ENCODE measurements at places on chromosomes 13 and 19.

- no peak for DNase-seq
Measured at GRCh38 chr13:34803756-34804155, 138.3 kb upstream of the NBEA start.

- no peak for DNase-seq
Measured at GRCh38 chr13:43805681-43806128, 18.9 kb upstream of the ENOX1 start.

- DNase-seq: no peak
Measured at GRCh38 chr19:58332697-58333096, 5.9 kb downstream of the ZSCAN22 start.

DNA sequence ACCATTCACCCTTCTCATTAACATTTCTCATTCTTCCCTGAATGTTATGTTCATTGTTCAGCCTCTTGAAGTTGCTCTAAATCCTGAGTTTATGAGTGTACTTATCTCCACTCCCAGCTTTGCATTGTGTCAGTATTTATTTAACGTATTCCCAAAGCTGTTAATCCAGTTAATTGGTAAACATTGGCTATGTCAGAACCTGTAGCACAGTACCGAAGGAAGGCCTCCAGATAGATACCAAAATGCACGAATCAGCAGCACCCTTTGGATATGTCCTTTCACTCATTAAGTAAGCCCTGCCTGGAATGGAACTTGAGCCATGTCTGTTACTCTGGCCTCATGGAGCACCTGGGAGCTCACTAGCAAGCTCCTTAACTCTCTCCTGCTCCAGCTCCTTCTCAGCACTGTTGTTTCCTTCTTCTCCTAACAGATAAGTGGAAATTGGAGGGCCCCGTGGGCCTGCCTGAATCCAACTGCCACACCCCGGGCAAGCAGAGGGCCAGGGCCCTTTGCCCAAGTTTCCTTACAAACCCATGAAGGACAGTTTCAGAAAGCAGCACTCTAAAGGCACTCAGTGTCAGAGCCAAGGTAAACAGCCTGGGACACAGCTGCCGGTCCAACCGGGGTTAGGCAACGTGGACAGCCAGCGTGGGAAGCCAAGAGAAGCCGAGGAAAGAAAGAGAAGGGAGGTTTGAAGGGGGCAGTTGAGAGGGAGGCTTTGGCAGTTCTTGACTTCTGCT, 155.0 kb upstream of the SERP2 start:
- DNase-seq: peak; percentile 30

GRCh38 chr13:103066781-103067345, 646 bp upstream of the SLC10A2 start:
- no peak for DNase-seq

DNA sequence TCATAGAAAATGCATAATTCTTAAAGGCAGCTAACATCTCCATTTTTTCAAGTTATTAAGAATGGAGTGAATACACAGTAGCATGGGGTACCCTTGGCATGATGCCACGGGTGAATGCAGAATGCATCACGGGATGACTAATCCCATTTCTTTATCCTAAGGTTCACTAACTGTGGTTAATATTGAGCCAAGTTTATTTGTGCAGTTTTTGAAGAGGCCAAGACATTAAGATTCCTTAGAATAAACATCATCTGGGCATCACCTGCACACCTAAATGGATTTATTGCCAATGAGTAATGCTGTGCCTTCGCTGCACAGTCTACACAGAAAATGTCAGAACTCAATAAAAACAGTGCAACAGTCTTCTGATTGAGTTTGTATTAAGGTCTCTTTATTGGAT, 333.1 kb downstream of the GPC6 start:
- peak; percentile 43 for DNase-seq

- DNase-seq: no peak
Measured at GRCh38 chr13:79295906-79296706, 109.9 kb downstream of the RBM26 start.

DNA sequence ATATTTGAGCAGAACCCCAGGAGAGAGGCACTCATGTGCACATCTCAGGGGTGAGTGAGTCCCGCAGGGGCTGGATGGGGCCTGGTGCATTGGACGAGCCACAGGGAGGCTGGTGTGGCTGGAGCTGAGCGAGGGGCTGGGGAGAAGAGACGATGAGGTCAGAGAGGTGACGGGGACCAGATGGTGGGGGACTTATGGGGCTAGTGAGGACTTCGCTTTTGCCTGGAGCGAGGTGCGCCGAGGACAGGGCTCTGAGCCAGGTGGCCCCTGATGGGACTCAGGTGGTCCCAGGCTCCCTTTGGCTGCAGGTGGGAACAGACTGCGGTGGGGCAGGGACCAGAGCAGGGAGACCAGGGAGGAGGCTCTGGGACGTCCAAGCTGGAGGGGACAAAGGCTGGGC, 6.9 kb upstream of the FXYD3 start:
- no peak for DNase-seq

DNA sequence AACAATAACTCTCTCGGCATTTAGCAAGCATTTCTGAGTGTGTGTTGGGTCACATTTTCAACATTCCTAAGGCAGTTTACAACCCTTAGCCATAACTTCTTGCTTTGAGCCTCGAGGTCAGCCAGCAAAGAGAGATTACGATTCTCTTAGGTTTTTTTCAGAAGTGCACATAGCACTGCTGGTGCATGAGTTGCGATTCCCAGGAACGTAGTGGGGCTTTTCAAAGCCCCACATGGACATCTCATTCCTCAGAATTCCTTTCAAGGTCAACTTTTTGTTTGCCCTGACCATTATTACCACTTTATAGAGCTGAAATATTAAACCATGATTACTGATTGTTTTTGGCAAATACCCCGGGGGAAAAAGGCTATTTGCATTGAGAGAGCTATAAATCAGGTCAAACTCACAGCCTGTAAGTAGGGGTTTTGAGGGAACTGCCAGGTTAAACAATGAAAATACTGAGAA, 705.3 kb downstream of the GPC5 start:
- no peak for DNase-seq

DNA sequence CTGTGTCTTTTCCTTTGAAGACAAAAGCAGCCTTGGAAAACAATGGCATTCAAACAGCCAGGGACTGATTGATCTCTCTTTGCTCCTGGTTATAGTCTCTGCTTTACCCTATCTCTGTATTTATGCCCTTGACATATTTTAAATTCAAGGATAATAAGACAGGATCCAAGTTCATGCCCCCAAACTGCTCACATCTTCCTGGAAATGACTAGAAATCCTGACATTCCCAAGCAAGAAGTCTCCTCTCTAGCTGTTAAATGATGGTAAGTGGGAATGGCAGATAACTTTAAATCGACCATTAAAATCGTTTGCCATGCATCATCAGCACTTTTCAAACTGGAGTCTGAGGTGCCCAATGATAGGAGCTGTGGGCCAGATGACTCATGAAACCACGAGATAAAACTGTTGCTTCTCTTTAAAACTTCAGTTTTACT, 435.6 kb downstream of the FOXO1 start:
- no peak for DNase-seq

DNA sequence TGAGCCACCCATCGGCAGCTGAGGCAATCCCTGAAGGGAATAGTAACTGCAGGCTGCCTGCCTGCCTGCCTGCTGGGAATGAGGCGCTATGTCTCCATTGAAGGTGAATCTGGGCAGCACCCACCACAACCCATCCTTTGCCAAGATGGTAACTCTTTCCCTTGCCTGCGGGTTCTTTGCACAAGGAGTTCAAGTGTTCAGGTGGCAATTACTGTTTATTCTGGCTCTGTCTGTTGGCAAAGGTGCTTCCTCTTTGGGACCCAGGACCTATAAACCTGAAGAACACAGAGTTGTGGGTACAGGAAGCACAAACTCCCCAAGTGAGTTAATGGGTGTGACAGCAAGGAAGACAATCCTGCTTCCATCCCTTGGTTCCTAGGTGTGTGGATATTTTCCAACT, 448.1 kb upstream of the ZNF507 start:
- DNase-seq: no peak

- DNase-seq: peak; percentile 68
Measured at GRCh38 chr19:3249408-3249807, 24.9 kb downstream of the CELF5 start.

GRCh38 chr13:20313896-20314295, 81.8 kb upstream of the GJB6 start:
- DNase-seq: no peak

GRCh38 chr19:524062-524674, 7.4 kb upstream of the CDC34 start:
- DNase-seq: no peak

DNA sequence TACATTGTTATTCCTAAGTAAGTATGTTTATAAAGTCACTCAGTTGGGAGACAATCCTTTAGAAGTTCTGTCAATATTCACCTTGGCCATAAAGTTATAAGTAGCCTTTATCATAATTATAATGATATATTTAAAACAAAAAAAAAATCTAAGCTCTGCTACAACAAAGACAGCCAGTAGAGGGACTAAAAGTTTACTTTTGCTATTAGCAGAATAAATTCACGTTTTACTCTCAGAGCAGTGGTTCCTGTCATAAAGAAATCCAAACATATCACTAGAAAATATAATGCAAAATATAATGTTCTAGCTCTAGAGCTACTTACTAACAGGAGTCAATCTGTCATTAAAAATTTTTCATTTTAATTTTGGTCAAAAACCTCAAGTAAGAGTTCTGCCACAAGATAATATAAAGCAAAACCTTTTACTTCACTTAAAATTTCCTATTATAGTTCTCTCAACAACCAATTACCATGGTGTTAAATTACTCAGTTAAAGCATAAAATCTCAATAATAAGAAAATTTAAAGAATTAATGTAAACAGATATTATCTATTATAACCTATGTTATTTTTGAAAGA, 17.7 kb downstream of the INTS6 start:
- no peak for DNase-seq

DNA sequence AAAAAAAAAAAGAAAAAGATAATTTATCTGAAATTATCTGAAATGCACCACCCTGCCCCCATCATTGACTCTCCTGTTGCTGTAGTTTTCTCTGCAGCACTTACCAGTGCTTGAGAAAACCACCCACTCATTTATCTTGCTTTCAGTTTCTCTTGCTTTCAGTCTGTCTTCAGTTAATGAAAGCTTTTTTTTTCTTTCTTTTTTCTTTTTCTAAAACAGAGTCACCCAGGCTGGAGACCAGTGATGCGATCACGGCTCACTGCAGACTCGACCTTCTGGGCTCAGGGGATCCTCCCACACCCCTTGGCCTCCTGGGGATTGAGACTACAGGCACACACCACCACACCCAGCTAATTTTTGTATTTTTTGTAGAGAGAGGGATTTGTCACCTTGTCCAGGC, 4.3 kb upstream of the ACP5 start:
- no peak for DNase-seq

- DNase-seq: no peak
Measured at GRCh38 chr19:40687525-40688016, 2.9 kb downstream of the NUMBL start.

DNA sequence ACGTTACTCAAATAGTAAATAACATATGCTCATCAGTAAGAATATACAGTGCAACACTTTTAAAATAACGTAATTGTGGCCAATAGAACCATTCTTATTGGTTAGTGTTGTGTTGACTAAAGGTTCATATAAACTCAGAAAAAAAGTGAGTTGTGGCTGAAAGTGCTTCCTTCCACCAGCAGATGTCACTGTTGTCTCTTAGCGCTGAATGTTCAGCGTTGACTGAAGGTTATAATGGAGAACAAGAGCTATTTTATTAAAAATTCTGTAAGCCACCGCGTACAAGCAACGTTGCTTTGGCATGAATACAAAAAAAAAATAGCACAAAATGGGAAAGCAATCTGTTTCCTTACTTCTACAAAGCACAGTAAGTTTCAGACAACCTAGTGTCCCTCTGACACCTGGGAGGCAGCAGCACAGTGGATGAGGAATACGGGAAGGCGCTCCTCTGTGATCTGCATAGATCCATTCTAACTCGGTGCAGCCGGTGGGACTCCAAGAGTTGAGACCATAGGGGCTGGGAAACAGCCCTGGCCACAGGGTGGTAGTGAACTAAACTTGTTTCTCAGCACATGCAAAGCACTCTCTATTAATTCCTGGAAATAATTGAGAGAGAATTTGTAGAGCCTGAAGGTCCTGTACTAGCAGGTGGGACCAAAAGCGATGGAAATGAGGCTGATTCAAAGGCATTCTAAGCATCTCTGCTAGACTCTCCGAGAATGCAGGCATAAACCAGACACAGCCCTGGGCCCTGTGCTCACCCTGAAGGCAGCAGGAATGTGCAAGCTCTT, 23.9 kb upstream of the OXGR1 start:
- peak; percentile 87 for DNase-seq

DNA sequence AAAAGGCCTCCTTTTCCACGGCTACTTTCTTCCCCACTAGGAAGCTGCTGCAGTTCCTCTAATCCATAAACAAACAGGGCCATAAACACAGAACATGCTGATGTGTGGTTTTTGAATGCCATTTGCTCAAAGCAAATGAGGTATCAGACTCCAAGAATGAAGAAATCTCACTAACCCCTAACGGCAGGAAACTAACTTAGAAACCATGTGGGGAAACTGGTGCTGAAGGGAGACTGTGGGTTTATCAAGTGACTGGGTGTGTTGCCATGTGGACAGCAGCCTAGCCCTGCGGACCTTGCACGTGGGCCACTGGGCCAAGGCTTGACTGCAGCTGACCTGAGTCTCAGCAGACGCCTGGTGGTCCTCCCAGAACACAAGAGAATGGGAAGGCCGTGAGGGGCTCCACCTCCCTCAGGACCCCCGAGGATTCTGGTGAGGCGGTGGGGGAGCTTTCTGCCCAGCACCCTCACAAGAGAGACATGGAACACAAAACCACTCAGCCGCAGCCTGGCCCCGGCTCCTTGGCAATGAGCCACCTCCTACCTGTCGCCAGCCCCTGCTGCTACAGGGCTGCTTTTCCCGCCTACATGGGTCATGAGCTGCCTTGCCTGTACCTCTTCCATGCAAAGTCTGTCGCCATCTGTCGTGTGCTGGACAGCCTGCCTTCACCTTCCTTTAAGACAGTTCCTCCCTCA, 10.6 kb downstream of the SLC15A1 start:
- peak; percentile 23 for DNase-seq

DNA sequence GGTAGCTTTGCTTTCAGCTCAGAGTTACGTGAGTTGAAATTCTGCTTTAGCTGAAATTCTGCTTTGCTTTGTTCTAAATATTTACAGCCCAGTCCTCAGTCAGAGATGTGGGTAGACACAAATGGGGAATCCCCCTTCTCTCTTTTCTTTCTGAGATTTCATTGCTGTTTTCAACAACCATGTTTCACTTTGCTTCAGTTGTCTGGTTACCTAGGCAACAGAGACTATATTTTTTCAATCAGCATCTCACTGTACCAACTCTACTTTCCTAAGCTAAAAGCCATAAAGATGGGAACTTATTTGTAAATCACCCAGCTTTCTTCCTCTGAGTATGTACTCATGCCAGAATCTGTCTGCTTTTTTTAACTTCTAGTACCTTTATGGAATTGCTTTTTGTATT, 509.0 kb downstream of the OLFM4 start:
- no peak for DNase-seq

DNA sequence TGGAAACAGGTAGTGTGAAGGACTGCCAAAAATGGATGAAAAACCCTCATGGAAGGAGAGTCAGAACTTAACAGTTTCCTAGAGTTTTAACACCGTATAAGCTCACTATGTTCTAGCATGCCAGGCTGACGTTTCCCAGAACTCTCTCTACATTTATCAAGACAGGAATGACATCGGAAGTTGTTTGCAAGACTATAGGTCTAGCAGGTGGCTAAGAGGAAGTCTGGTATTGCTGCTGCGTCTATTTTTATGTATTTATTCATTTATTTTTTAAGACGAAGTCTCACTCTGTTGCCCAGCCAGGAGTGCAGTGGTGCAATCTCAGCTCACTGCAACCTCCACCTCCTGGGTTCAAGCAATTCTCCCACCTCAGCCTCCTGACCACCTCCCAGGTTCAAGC, 20.5 kb upstream of the ARL11 start:
- no peak for DNase-seq

Data from SHP77 (cell line).